Suprapubic skin (tissue), 4 donors: ENCODE measurements at places on chromosomes 5 and 9.

DNA sequence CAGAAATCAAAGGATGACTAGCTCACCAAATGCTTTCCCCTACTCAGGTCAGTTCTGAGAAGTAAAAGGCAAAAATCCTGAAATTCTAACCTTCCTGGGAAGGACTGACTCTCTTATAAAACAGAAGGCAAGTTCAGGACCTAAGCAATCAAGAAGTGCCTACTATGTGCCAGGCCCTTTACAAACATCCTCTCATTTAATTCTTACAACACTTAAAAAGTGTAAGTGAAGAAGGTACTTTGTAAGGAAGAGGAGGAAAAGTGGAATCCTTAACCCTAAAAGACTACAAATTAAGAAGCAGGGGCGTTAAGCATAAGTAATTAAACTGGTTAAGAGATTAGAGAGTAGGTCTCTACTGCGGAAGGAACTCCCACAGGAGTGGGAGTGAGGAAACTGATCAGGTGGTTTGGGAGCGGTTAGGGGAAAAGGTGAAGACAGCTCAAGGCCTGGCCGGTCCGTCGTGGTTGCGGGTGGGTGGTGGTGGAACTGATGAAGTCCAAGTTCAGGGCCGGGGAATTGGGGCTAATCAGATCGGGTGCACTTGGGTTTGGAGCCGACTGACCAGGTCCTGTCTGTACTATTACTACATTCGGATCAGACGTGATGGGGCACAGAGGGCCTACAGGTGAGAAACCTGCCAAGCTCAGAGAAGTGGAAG is 839 bp downstream of the MED27 start:
- H3K27ac ChIP-seq = no peak overlapping the region
- H3K27me3 ChIP-seq = no peaks in the 10 kb centered on the region
- H3K4me1 ChIP-seq = peaks cover 21% of the 10 kb centered on the region

DNA sequence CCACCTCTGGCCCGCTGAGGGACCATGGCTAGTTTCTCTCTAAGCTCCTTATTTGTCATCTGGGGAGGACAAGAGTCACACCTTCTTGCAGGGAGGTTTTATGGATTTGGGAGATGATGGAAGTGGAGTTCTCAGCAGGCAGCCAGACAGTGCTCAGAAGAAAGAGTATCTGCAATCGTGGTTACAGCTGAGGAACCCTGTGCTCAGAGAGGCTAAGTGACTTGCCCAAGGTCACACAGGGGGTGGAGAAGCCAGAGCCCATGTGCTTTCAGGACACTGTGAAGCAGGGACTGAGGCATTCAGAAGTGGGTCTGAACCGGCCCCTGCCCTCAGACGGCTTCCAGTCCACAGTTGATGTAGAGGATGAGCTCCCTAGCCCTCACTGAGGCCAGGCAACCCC is 10.8 kb downstream of the PRRX2 start:
- no peaks in the 10 kb centered on the region for H3K27me3 ChIP-seq
- peaks cover 32% of the 10 kb centered on the region for H3K4me1 ChIP-seq
- no peak for DNase-seq
- H3K36me3 ChIP-seq = no peaks in the 10 kb centered on the region
- peak overlapping the region; percentile 22 for H3K27ac ChIP-seq

DNA sequence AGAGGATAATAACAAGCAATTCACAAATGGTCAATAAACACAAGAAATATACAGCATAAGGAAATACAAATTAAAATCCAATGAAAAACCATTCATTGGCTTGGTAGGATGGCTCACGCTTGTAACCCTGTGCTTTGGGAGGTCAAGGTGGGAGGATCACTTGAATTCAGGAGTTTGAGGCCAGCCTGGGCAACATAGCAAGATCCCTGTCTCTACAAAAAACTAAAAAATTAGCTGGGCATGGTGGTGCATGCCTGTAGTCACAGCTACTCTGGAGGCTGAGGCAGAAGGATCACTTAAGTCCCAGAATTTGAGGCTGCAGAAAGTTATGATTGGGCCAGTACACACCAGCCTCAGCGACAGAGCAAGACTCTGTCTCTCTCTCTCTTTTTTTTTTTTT is 20.9 kb upstream of the UBAP1 start:
- H3K4me3 ChIP-seq = no peak overlapping the region
- peaks cover 5% of the 10 kb centered on the region for H3K4me1 ChIP-seq
- no peaks in the 10 kb centered on the region for H3K27me3 ChIP-seq
- H3K27ac ChIP-seq = no peak overlapping the region

- no peak overlapping the region for H3K27ac ChIP-seq
- no peaks in the 10 kb centered on the region for H3K27me3 ChIP-seq
- no peak overlapping the region for H3K4me3 ChIP-seq
- H3K36me3 ChIP-seq = no peaks in the 10 kb centered on the region
- H3K4me1 ChIP-seq = no peaks in the 10 kb centered on the region
- no peak for DNase-seq
Observed at GRCh38 chr5:155783246-155783645, 543.7 kb upstream of the SGCD start.

DNA sequence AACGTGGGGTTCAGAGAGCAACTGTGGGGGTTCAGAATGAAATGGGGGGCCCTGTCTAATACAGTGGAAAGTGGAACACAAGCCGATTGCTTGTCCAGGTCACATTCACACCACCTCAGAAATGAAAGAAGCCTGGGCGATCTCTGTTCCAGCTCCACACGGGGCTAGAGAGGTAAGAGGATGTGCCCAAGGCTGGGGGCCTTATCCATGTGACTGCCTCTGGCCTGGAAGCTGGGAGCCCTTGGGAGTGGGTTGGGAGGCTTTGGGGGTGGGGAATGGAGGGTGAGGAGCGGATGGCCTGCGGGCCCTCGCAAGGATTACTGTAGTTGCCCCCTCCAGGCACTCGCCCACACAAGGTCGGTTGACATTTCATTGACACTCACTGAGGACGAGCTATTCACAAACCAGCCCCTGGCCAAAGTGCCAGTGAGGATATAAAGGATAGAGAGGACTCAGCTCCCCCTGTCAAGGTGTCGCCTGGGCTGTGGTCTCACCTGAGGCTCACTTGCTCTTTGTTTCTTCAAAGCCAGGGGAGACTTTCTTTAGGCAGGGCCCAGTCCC is 86.7 kb downstream of the LIFR start:
- H3K27ac ChIP-seq = peak overlapping the region; percentile 84
- DNase-seq = no peak
- H3K4me1 ChIP-seq = peaks cover 35% of the 10 kb centered on the region
- H3K36me3 ChIP-seq = no peaks in the 10 kb centered on the region

DNA sequence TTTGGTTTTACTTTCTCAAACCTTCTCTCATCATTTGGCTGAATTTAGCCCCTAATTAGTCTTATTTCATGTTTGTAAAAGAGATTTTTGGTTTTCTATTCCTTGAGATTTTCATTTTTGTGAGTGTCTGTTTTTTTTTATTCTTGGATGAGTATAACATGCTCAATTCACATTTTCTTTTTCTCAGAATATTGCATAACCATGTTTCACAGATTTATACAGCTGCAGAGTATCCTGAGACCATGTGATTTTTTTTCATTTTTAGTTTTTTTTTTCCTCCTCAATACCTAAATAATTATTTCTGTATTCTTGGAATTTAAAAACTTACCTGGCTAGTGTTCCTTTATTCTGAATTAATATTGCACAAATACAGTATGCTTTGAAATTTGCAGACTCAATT is 361.9 kb downstream of the SEMA5A start:
- no peaks in the 10 kb centered on the region for H3K27me3 ChIP-seq
- no peak overlapping the region for H3K27ac ChIP-seq
- no peak overlapping the region for H3K4me3 ChIP-seq

- peaks cover 97% of the 10 kb centered on the region for H3K27me3 ChIP-seq
- H3K4me1 ChIP-seq = peaks cover 23% of the 10 kb centered on the region
- no peak for DNase-seq
- H3K27ac ChIP-seq = no peak overlapping the region
- H3K4me3 ChIP-seq = no peak overlapping the region
- H3K36me3 ChIP-seq = no peaks in the 10 kb centered on the region
Observed at GRCh38 chr9:77013206-77013931, 6.1 kb upstream of the FOXB2 start.

DNA sequence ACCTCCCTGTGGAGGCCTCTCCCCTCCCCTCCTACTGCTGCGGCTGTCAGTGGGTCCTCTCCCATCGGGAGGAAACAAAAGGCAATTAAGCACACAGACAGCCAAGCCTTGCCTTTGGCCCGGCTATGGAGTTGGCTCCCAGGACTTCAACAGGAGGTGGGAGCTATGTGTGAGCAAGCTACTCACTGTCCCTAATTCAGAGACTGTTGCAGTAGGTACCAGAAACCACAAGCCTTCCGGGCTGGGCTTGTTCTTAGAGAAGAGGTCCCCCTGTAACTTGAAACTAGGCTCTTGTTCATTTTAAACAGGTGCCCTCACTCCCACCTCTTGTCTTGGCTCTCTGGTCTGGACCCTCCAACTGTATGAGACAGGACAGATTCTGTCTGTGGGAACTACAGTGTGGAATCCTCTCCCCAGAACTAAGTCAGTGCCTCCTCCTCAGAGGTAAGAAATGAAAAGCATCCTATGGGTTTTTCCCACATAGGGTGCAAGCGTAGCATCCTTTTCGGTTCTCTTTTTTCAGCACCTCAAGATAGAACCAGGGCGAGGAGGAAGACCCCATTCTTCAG is 561.1 kb downstream of the EBF1 start:
- H3K27me3 ChIP-seq = peaks cover 5% of the 10 kb centered on the region
- H3K36me3 ChIP-seq = no peaks in the 10 kb centered on the region
- H3K27ac ChIP-seq = no peak overlapping the region
- DNase-seq = no peak

DNA sequence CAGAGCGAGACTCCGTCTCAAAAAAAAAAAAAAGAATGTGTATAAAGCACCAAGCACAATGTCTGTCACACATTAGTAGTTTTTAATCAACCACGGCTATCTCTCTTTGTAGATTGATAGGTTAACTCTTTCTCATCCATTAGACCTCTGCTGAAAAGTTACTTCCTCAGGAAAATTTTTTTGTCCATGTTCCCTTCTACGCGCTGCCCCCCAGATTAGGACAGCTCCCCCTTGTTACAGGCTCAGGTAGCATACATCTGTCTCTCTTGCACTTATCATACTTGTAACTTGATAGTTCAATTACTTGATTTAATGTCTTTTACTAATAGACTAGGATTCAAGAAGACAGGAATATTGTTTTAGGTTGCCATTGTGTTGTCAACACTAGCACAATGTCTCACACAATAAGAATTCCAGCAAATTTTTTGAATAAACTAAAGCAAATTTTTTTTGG is 1.5 kb downstream of the SPDL1 start:
- H3K36me3 ChIP-seq = peaks cover 7% of the 10 kb centered on the region
- no peaks in the 10 kb centered on the region for H3K27me3 ChIP-seq
- peaks cover 19% of the 10 kb centered on the region for H3K4me1 ChIP-seq
- no peak overlapping the region for H3K4me3 ChIP-seq
- no peak overlapping the region for H3K27ac ChIP-seq
- no peak for DNase-seq

DNA sequence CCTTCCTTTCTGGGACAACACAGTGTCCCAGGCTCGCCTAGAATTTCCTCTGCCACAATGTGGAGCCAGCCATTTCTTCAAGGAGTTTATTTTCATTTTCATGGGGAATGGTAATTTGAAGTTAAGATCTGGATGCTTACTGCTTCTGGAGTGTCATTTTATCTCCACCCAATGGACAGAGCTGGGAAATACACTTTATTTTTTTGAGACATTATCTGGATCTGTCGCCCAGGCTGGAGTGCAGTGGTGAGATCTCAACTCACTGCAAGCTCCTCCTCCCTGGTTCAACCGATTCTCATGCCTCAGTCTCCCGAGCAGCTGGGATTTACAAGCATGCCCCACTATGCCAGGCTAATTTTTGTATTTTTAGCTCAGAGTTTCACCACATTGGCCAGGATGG is 12.7 kb upstream of the THG1L start:
- no peak for DNase-seq
- no peaks in the 10 kb centered on the region for H3K27me3 ChIP-seq
- H3K4me3 ChIP-seq = no peak overlapping the region

GRCh38 chr5:170046241-170046640 is 59.5 kb upstream of the FOXI1 start:
- no peak for DNase-seq
- no peaks in the 10 kb centered on the region for H3K4me1 ChIP-seq
- no peak overlapping the region for H3K27ac ChIP-seq
- H3K4me3 ChIP-seq = no peak overlapping the region
- no peaks in the 10 kb centered on the region for H3K27me3 ChIP-seq

GRCh38 chr9:36878986-36879982 is 154.8 kb downstream of the PAX5 start:
- peaks cover 17% of the 10 kb centered on the region for H3K27me3 ChIP-seq
- no peaks in the 10 kb centered on the region for H3K36me3 ChIP-seq
- no peaks in the 10 kb centered on the region for H3K4me1 ChIP-seq
- no peak overlapping the region for H3K4me3 ChIP-seq
- DNase-seq = no peak

DNA sequence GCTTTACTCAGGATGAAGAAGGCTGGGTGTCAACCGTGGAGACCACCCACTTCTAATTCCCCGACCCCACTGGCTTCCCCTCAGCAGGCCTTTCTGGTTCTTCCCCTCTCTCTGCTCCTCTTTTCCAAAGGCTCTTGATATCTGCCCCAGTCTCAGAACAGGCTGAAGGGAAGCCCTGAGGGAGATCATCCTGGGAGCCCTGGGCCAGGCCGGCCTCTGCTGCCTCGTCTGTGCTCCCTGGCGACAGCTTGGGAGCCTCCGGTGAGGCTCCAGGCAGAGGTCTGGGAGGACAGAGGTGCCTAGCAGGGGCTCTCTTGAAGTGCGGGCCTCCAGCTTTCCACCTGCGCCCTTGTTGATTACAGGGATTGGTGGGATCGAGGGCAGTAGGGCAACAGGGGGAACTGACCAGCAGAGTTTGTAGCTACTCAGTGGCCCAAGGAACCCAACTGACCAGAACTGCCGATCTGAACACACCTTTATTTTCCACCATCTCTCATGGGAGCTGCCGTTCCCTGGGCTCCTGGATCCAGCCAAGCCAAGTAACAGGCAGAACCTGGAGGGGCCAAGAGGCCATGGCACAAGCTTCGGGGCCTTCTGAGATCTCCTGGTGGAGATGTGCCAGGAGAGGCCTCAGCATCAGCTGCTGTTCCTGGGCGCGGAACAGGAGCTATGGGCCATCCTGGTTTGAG is 198.5 kb downstream of the CACNA1B start:
- no peaks in the 10 kb centered on the region for H3K36me3 ChIP-seq
- H3K4me3 ChIP-seq = no peak overlapping the region
- peak; percentile 17 for DNase-seq
- H3K27me3 ChIP-seq = peaks cover 20% of the 10 kb centered on the region

DNA sequence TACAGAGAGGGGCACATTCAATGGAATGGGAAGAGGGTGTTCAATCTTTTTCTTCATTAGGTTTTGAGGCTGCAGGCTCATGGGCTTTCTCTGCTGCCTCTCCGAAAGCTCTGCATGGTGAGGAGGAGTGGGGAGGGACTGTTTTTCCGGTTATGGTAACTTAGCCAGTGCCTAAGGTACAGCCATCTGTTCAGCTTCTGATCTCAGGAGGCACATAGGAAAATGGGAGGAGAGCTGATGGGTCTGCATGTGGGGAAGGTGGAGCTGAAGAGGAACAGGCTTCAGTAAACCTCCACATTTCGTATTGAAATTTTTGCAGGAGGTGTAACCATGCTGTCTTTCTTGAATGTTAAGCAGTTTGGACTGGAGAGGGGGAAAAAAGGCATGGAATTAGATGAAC is 1020.4 kb upstream of the WWC1 start:
- DNase-seq = no peak
- no peaks in the 10 kb centered on the region for H3K36me3 ChIP-seq
- H3K27me3 ChIP-seq = no peaks in the 10 kb centered on the region
- H3K4me3 ChIP-seq = no peak overlapping the region
- no peak overlapping the region for H3K27ac ChIP-seq
